Stimulated activated CD8-positive, alpha-beta memory T cell treated with anti-CD3 and anti-CD28 coated beads, Interleukin-2, amount 100 ng/mL, for 1 hour (primary cell): ENCODE measurements at places on chromosomes 2 and 18.

- no peak for DNase-seq
These were observed 9.3 kb upstream of the ESPNL start for GRCh38 chr2:238090887-238091286.

GRCh38 chr2:41127351-41127750, 675.5 kb upstream of the SLC8A1 start:
- no peak for DNase-seq

DNA sequence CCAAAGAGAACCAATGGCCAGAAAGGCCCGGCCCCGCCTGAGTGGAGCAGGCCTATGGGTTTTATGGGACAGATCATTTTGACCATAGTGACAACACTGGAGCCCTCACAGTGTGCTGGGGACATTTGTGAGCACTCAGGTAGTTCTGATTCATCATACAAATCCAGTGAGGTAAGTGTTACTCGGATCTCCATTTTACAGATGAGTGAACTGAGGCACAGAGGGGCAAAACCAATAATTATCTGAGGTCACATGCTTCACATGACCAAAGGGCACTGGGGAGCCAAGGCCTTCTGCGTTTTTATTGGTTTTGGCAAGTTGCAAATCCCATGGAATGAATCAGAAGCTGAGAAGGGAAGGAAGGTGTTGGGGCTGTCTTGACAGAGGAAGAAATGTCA, 111.5 kb upstream of the MGAT5 start:
- no peak for DNase-seq

DNA sequence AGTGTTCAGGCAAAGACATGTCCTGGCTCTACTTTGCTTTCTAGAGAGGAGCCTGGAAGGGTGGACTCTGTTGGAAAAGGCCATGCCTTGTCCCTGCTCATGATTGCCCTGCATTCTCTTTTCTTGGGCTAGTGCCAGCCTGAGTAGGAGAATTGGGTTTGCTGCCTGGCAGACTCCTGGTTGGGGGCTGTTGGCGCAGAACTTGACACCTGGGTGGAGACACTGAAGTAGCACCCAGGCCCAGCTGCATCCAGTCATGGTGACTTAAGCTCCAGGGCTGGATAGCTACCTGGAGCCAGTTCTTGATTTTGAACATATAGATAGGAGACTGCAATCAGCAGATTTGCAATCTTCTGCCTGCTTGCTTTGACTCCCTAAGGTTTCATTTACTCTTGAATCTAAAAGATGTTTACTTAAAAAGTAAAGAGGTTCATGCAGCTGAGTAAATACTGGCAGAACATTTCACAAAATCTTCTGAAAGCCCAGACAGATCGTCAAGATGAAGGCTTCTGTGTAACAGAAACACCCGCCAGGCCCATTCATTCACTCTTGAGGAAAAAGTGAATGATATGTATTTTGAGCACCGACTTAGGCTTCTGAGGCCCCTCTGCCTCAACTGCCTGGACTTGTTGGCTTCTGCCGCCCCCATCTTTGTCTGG, 38.0 kb upstream of the YWHAQ start:
- DNase-seq = no peak

DNA sequence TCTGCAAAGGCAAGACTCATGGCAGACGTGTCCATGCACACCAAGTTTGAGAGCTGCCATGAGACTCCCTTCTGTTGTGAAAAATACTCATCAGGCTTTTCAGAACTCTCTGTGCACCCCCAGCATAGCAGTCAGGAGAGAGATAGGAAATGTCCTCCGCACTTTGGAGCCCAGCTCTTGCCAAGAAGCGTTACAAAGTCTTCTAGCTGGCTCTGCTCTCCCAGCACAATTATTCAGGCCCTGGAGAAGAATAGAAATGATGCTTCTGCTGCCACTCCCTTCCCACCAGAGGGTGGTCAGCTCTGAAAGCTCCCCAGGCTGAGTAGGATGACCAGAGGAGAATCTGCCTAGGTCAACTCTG, 594.4 kb upstream of the ID2 start:
- no peak for DNase-seq

DNA sequence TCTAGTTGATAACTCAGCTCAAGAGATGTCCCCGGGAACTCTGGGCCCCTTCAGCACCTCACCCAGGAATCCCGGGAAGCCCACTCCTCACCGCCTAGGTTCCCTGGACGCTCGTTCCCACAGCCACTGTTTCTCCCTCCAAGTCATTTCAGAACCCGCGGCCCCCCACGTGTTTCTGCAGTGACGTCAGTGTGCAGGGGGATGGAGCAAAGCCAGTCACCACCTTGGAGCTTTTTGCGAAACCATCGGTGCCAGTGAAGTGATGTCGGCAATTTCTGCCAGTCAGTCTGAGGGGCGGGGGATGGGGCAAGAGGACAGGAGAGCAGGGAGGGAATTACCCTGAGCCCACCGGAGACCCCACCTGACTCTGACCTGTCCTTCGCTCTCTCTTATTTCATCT, 119.2 kb downstream of the SNTG2 start:
- no peak for DNase-seq

- no peak for DNase-seq
These were observed 87.8 kb downstream of the UPP2 start for GRCh38 chr2:158189526-158189925.

DNA sequence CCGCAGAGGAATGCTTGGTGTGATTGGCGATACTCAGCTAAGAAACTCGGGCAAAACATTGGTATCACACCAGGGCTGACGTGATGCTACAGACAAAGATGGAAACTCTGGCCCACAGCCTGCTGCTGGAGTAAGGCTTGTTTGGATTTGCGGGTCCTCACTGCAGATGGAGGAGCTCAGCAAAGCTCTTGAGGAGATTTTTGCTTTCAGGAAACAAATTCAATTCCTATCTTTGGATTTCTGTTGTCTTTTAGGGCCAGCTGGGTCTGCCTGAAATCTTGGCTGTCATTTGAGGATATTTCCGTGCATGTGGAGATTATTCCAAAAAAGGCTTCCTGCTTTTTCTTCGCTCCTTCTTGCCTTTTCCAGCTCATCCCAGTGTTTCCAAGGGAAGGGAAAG, 475.8 kb downstream of the TSN start:
- DNase-seq = no peak

DNA sequence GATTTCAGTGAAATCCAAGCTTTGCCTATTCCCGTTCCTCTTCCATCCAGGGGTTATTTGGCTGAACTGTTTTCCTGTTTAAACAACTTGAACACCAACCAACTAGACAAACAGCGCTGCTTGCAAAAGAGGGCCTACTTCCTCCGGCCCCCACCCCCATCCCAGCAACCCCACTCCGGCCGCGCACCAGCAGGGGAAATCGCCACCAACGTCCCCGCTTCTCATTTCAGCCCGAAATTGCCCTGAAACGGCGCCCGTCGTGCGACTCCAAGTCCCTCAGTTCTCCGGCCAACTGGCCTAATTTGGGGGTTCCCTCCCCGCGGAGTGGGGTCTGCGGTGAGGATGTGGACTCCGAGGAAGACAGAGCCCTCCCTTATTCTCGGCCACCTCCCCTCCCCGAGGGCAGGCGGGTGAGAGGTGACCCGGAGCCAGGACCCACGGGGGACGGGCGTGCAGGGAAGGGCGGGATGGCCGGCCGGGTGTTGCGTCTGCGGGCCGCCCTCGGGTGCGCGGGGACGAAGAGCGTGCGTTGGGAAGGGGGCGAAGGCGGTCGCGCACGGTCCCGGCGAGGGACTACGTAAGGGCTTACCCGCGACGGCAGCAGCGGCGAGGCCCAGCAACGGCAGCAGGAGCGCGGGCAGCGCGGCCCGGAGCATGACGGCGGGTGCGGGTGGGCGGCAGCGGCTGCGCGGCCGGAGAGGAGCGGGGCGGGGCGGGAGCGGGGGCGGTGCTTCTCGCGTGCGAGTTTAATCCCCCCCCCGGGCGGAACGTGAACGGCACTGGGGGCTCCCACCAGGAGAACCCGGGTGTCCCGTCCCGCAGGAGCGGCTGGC, at the start of gene CD302:
CD302 (minus strand) TSS at position 666 of the 833 bp plus-strand sequence; CDS start at position 656, 10 bp downstream.
- DNase-seq = no peak

DNA sequence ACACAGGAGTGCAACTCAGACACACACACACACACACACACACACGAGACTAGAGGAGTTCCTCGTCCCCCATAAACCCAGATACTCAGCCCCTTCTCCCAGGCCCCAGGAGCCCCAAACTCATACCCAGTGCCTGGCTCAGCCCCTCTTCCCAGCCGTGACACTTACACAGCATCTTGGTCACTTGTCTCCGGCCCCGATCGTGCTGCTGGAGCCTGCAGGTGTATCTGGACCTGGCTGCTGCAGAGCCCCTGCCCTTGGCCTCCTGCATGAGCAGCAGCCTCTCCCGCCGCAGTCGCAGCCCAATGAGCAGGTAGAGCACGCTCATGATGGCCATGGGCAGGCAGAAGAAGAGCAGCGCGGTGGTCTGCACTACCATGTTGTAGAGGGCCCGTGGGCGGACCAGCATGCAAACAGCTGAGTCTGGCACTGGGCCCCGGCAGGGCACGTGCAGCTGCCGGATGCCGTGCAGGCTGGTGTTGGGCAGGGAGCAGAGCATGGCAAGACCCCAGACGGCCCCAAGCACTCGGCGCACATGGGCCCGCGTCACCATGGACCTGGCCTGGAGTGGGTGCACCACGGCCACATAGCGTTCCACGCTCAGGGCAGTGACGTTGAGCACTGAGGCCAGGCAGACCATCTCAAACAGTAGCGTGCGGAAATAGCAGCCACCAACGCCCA, 2.1 kb downstream of the NMUR1 start:
- DNase-seq = no peak

DNA sequence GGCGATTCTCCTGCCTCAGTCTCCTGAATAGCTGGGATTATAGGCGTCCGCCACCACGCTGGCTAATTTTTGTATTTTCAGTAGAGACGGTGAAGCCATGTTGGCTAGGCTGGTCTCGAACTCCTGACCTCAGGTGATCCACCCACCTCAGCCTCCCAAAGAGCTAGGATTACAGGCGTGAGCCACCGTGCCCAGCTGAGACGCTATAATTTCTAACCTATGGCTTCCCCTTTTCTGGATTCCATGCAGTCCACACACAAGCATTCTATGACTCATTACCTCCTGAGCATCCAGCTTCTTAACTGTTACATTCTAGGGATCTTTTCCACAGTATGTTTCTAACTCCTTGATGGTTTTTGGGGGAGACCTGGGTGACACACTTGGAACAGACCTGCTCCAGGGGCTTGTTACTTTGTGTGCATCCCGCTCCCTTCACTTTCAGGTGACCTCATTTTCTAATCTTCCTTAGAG, 11.8 kb upstream of the KCMF1 start:
- no peak for DNase-seq

DNA sequence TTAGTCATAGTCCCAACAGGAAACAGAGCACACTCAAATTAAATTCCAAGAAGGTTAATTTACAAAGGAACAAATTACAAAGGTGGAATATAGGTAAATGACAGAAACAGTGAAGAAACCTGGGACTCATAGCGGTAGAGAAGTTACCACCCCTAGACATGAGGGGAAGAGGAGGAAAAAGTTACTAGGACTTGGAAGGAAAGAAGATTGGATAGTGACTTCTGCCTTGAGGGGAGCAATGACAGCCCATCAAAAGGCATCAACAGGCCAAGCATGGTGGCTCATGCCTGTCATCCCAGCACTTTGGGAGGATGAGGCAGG, 2.4 kb upstream of the PDE11A start:
- no peak for DNase-seq

DNA sequence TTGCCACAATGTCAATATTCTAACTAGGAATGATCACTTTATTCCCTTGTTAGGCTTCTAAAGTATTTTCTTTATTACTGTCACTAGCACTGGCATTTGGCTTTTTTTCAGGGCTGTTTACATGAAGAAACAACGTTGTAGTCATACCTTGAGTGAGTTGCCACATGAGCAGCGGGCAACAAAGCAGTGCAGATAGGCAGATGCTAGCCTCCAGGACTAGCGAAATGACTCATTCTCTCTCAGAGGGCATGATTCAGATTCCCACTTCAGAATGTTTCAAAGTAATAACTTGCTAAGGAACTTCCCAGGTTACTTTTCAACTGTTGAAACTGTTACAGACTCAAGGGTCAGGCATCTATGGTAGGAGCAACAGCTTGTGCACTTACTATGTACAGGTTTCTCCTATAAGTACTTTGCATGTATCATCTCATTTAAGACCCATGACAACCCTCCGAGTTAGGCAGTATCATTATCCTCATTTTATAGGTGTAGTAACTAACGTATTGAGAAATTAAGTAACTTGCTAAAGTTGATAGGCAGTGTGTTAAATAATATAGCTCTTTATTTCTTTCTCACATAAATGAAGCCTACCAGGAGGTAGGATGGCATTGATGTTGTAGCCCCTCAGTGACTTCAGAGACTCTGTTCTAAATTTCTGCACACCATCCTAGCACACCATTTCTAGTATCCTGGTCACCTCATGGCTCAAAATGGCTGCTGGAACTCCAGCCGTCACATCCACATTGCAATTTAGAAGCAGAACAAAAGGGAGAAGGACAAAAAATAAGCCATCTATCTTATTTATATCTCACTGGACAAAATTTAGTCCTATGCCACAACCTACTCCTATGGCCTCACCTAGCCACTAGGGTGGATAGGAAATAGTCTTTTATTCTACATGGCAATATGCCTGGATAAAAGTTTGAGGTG, 83.3 kb downstream of the ICOS start:
- no peak for DNase-seq

- no peak for DNase-seq
These were observed 4.4 kb downstream of the SPATA3 start for GRCh38 chr2:231000211-231000904.

DNA sequence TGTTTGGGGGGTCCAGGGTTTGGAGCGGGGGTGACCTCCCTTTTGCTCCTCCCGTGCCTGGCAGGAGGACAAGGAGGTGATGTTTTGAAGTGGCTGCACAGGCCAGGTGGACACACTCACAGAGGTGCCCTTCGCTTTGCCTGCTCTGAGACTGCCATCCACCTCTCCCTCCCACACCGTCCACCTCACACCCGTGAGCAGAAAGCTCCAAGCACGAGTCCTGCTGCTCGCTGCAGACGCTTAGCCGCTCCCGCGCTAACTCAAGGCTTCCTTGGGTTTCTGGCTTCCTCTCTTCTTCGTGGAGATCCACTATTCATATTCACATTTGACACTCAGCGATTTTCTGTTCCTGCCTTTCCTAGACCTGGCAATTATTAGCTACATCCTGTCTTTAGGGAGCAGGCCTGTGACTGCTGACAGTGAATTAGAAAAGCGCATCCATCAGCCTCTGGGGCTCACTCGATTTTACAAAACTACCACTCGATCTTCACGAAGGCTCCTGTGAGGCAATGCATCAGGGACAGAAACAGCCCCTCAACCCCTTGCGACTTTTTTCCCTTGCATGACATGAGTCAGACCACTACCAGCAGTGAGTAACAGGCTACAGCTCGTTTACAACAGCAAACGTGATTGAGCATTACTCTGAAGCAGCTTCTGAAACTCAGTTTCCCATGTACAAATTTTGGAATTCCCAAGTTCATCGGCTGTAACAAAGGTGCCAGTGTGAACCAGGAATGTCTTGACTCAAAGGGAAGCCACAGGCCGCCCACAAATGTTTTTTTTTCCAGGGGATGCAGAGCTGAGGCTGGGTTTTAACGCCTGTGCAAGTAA, 238.7 kb upstream of the SOX11 start:
- no peak for DNase-seq

DNA sequence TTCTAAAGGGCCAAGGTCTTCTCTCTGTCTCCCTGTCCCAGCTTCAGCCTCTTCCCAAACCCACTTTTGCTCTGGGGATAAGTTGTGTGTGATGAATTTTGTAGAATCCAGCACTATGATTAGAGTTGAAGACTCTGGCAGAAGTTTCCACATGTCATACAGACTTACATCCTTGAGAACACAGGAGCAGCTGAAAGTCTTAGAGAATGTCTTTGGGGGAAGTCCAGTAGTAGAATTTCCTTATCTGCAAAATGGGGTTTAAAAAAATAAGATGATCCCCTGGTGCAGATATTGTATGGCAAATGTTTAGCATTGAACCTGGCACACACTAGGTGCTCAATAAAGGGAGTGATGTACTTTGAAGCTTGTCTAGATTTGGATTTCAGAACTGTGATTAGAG, 65.2 kb downstream of the TMEM247 start:
- DNase-seq = no peak
